Stimulated activated naive CD4-positive, alpha-beta T cell treated with Interleukin-2 at 50 U/mL for 16 hours (primary cell): ENCODE measurements at places on chromosomes 2 and 18.

DNA sequence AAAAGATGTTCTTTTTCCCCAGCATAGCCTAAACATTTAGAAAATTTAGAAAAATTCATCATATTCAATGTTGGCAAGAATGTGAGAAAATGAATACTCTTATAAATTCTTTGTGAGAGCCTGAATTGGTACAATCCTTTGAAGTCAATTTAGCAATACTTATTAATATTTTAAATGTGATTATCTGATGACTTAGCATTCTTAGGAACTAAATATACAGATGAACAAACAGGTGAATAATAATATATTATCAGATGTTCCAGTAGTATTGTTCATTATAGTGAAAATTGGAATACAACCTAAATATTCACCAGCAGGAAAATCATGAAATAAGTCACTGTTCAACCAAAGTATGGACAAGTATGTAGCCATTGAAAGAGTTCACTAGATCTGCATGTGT is 55.5 kb upstream of the MEIS1 start:
- no peak for DNase-seq

DNA sequence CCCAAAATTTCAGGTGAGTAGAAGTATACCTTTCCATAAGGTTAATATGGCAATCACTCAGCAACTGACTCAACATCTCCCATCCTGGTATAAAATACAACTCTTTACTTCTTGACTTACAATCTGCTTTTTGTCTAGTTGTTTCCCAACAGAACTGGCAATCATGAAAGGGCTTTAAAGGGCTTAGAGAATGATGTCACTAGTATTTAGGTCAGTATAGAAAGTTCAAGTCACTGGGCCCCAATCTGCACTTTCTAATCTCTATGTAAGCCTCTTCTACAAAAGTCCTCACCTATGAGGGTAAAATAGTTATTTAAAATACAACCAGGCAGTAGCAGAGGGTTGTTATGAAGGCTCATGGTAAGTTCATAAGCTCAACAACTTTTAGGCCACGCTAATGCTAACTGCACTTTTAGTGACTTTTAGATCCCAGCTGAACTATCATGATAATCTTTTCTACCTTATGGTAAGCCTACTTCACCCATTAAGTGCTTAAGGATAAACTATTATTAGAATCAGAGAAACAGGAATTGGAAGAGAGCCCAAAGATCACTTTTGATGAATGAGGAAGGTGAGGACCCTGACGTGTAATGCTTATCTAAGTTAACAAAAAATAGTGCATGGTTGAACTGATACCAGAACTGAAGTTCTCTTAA is 79.6 kb downstream of the GORASP2 start:
- no peak for DNase-seq

DNA sequence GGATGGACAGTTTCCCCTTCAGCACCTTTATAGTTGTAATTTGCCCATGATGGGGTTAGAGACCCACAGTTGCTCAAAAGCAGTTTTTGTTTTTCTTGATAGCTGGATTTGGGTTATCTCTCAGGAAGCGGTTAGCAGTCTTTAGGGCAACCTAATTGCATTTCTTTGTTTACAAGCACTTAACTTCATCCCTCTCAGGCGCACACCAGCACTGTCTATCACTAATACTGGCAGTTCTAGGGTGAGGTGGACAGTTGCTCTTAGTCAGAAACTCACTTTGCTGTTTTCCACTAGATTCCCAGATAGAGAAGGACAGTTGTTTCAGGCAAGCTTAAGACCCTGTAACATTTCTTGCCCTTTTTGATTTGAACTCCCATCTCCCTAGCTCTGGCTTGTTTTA is 146.0 kb downstream of the AGAP1 start:
- DNase-seq: no peak

- DNase-seq: no peak
Measured at GRCh38 chr2:101153787-101154186, 2.6 kb upstream of the TBC1D8 start.

GRCh38 chr2:133090358-133090757 is 420.4 kb upstream of the LYPD1 start:
- no peak for DNase-seq

GRCh38 chr2:153476491-153476815 is 2.1 kb downstream of the RPRM start:
- no peak for DNase-seq

DNA sequence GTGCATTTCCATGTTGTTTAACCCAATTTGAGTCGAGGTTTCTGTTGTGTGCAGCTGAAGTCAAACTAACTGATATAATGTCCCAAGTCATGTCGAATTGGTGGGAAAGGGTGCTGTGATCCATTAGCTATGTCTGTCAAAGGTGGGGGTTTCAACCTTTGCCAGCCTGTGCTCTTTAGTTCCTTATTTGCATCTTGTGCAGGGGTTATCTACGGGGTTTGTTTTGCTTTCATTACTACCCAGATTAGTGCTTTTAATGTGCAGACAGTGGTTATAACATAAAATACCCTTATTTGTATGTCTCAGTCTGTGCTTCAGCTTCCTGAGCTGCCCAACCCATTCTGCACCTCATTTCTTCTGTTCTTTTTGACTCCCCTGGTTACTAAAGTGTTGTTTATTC is 271.9 kb upstream of the CXCR4 start:
- DNase-seq: no peak
